ENCODE measurements at places on chromosomes 1 and 21.

GRCh38 chr1:54407404-54408146 is 1.4 kb upstream of the SSBP3 start:
- DNase-seq = peak; percentile 92

DNA sequence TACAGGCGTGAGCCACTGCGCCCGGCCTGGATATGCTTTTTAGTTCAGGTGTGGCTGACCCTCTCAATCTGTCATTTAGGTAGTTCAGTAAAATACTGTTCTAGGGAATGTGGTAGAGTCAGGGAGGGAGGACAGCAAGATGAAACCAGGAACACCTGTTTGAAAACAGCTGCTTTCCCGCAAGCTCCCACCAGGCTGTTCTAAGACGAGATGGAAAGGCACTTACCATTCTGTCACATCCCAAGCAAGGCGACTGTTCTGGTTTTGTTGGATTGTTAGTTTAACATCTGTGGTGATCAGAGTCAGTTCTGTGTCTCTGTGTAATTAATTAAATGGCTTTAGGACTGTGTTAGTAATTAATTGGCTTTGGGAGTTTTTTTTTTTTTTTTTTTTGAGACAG is 2.9 kb downstream of the CHAF1B start:
- peak; percentile 38 for DNase-seq

DNA sequence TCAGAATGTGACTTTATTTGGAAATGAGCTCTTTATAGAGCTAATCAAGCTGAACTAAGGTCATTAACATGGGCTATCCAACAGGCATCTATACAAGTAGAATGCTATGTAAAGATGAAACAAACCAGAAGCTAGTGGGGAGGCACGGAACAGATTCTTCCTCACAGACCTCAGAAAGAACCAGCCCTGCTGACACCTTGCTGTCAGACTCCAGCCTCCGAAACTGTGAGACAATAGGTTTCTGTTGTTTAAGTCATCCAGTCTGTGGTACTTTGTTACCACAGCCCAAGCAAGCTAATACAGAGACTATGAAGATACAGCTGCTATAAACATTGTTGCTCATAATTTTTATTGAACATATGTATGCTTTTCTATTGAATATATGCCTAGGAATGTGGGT is 406.3 kb upstream of the CHRM3 start:
- no peak for DNase-seq

GRCh38 chr21:40049031-40049930 is 182.0 kb downstream of the PCP4 start:
- no peak for DNase-seq
